ENCODE measurements at places on chromosomes 13 and 19.

DNA sequence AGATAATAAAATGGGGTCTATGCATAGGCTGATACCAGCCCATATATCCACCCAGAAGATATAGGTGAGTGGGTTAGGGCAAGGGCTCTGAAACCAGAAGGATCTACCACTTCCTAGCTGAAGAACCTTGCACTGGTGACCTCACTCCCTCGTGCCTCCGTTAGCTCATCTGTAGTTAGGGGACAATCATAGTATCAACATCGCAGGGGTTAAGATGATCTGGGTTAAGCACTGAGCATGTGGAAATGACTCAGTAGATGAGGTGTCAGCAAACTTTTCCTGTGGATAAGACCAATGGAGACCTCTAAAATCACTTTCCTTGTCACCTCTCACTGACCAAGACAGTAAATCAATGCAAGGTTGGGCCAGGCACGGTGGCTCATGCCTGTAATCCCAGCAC lies 30.5 kb downstream of the TNFSF14 start:
- no peak for DNase-seq

GRCh38 chr19:47284324-47284899 lies 9.7 kb downstream of the INAFM1 start:
- peak; percentile 59 for DNase-seq

GRCh38 chr13:45751885-45752284 lies 49.8 kb downstream of the CBY2 start:
- DNase-seq: no peak

GRCh38 chr13:45838171-45838745 lies 13.3 kb downstream of the SIAH3 start:
- DNase-seq: no peak

- DNase-seq: no peak
These were observed 128.8 kb downstream of the SIPA1L3 start for GRCh38 chr19:38035515-38036495.

DNA sequence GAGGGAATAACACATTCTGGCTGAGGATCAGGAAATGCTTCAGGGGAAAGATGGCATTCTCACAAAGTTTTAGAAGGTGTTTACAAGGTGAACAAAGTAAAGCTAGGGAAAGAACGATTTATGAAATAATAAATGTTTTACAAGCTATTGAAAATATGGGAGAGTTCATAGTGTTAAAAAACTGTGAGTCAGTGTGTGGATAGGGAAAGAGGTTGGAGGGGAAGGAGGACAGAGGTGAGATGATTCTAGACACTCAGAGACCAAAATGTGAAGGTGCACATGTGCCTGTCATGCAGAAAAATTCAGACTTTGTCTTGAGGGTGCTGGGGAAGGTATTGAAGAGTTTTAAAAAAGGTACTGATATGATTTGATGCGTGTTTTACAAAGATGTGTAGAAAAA lies 476.1 kb downstream of the TDRD3 start:
- no peak for DNase-seq

- no peak for DNase-seq
These were observed 11.0 kb downstream of the PRKCG start for GRCh38 chr19:53892981-53893325.

All from anterior cingulate cortex (tissue), 58 donors.